NCI-H2081 (cell line): ENCODE measurements at places on chromosomes 6 and 20.

DNA sequence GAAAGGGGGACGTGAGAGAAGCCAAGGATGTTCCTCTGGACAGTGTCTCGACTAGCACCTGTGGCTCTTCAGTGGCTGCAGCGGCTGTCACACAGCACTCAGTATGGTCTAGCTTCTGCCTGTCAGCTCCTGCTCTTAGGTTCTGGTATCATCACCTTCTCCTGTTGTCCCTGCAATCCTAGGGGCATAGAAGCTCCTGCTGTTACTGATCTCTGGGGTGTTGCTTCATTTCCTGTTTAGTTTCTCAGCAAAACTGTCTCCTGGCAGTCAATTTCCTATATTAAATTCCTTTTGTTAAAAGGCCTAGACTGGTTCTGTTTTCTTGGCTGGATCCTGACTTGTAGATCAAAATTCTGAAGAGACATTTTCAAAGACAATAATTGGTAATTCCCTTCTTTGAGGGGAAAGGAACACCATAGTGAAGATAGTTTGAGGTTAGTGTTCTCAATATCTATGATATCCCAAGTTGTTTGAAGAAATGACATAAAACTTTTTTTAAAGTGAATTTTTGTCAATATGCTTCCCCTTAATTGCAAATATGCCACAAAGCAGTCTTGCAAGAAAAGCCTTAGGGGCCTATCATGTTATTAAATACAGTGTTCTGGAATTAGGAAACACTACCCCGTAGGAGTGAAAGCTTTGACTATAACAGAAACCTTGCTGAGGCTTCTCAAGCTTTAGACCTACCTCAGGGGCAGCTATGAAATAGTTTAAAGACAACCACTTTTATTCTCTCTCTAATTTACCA lies 148.5 kb downstream of the KIF6 start:
- no peak for DNase-seq

GRCh38 chr6:130365166-130366106 lies at the start of gene TMEM200A:
Gene TMEM200A (plus strand): TSS chr6:130366017. CDS start chr6:130440423, 74,406 bp downstream.
- no peak for DNase-seq

- DNase-seq: no peak
These were observed 59.0 kb upstream of the FAM184A start for GRCh38 chr6:119137194-119138072.

- peak; percentile 66 for DNase-seq
These were observed 603.2 kb downstream of the RNF144B start for GRCh38 chr6:18990059-18990978.

GRCh38 chr20:50903353-50904051 lies 27.7 kb downstream of the ADNP start:
- no peak for DNase-seq

- no peak for DNase-seq
These were observed 45.2 kb downstream of the RSPH3 start for GRCh38 chr6:158954753-158955152.
